ENCODE measurements at places on chromosomes 12 and 14.

DNA sequence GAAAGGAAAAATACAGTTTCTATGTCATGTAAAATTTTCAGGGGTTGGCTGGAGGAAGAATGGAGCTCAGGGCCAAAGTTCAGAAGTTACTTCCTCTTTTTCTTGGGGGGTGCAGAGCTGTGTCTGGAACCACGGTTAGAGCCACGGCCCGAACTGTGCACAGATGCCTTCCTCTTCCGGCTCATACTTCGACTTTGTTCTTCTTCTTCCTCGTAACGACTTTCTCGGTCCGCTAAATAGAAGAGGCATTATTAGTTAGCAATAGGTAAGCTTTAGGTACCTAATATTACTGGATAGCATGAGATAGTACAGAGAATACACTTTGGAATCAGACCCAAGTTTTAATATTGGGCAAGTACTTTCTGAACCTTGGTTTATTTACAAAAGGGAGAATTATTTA lies 31.2 kb downstream of the SUPT16H start:
- no peak for DNase-seq

DNA sequence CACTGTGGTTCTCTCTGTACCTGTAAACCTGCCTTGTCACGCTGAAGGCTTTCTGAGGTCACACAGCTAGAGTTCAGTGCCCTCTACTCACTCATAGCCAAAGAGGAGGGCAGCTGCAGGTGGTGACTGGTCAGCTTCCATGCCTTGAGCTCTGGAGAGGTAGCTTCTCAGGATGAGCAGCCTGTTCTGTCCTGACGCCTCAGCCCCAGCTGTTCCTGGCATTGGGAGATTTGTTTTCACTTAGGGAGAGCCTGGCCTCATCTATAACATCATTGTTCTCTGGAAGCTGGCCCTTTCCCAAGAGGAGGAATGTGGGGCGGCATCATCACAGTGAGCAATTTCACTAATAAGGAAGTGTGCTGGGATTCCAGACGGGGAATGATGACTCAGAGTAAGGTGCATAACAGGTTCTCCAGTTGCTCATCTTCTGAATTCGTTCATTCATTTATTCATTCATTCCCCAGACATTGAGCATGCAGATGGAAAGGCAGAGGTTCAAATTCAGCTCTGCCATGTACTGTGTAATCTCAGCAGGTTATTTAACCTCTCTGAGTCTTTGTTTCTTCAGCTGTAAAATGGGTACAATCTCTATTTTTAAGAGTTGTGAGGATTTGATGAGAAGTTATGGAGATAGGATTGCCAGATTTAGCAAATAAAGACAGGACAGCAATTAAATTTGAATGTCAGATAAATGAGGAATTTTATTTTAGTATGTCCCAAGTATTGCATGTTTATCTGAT lies 255.8 kb upstream of the CRY1 start:
- no peak for DNase-seq

DNA sequence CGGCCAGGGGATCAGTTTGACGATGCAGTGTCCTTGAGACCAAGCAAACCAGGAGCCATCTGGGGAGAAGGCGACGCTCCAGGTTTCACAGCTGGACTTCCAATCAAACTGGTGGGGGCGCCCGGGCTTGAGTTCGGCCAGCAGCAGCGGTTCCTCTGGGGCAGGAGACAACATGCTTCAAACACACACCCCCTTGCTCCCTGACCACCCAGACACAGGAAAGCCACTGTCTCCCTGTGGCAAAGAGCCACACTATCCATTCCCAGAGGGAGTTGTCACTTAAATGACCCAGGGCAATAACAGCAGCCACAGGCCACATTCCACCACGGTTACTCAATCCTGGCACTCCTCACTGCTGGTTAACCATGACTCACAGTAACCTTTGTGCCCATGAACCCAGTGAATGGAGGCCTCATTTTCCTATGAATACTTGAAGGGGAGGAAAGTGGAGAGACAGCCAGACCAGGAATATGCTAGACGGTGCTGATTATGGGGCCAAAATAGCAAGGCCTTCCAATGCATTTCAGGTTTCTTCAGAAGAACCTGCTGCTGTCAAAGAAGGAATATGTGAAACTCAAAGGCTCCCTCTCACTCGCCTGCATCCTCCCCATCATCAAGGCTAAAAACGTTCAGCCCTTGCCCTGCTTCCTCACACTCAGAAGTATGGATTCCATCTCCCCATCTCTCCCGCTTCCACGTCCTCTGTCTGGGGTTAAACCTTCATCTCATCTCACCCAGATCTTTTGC lies 8.5 kb downstream of the WSB2 start:
- peak; percentile 71 for DNase-seq

DNA sequence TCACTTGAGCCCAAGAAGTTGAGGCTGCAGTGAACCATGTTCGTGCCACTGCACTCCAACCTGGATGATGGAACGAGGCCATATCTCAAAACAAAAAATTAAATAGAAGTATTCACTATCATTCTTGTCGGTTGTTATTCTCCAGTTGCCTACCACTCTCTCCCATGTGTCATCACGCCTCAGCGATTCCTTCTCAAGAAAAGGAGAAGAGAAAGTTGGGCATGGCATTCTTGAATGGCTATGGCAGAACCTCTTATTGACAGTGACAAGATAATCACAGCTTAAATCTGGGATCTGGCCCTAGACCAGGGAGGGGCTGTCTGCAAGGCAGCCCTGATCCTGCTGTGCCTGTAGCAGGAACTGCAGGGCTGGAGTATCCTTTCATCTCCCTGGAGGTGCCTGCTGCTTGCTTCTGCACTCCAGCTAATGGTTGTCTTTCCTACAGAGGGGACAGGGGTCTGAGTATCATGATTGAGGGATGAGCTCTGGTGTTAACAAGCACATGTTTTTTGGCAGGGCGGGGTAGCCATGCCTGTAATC lies 12.8 kb upstream of the MLEC start:
- no peak for DNase-seq

DNA sequence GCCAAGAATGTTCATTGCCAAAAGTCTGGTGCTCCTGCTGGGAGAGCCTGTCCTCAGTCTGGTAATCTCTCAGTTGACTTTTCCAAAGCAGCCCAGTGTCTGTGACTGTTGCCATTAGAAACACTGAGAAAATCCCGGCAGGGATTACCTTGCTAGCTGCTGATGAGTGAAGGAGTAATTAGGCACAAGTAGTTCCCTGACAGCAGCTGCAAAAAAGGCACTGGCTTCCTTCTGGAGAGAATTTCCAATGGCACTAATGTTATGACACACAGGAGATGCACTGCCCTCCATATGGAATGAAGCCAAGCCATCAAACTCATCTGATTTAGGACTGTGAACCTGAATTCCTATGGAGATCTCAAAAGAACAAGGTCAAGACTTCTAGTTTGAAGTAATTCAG lies 1321.2 kb upstream of the SEL1L start:
- DNase-seq: no peak

DNA sequence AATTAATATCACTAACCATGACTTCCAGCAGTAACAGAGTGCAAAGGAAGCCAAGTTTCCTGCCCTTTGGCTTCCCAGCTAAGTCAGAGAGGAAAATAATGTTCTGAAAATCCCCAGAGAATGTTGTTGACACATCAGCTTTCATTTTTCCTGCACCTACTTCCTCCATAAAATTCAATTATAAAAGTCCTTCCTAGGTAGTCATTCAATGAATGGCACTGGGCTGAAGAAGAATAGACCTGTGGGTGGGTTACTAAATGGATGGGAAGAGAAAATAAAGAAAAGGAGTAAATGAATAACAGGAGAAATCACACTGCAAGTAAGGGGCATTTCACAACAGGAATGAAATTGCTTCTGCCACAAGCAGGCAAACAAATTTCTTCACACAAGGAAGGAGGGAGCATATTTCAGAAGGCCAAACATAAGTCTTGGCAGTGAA lies 73.2 kb upstream of the MDM1 start:
- no peak for DNase-seq

DNA sequence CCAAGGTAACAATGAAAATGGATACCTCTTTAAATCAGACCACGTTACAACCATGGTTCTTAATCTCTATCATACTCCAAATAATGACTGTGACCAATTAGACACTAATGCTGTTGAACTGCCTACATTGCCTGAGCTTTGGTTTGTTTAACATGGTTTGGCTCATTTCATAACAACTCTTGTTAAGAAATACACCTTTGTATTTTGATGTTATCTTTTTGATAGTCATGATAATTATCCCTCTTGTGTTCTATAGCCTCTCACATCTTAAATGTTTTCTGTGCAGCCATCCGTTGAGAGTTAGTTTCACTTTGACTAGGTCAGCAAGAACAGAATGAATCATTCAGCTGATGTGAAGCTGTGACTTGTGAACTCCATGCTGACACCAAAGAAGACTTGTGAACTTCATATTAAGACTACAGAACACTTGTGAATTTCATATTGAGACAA lies 75.5 kb upstream of the RERGL start:
- DNase-seq: no peak

DNA sequence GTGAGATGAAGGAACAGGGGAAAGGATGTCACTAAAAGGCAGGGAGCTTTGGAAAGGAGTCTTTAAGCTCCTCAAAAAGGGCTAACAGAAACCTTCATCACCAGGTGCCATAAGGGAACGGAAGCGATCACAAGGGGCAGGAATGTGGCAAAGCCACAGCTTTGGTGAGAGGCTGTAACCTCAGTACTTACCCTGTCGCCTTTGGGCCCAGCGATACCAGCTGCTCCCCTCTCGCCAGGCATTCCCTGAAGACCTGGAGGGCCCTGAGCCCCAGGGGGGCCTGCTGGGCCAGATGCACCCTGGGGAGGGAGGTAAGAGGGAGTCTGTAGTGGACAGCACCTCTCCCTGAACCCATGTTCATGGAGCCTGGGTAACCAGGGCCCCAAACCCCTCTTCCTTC lies 18.9 kb downstream of the TMEM106C start:
- DNase-seq: no peak

GRCh38 chr12:22329621-22330020 lies 4.9 kb downstream of the ST8SIA1 start:
- no peak for DNase-seq

GRCh38 chr12:59393506-59393905 lies 202.3 kb upstream of the SLC16A7 start:
- no peak for DNase-seq

- DNase-seq: no peak
These were observed 13.7 kb downstream of the CHFR start for GRCh38 chr12:132873724-132874123.

DNA sequence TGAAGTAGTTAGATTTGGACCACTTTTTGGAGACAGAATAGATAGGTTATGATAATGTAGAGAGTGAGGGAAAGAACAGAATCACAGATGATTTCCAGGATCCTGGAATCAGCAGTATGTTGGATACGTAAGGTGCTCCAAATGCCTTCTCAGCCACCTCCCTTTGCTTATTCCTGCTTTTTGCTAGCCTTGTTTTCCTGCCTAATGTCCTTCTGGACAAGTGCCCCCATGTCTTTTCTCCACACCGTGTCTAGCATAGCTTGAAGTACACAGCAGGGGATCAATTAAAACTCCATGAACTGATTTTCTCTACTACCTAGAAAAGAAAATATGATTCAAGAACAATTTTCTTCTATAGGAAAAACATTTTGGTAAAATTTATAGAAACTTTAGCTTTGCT lies 144.0 kb downstream of the SYT1 start:
- DNase-seq: no peak

- DNase-seq: no peak
These were observed 175.9 kb downstream of the MON2 start for GRCh38 chr12:62642486-62642885.

DNA sequence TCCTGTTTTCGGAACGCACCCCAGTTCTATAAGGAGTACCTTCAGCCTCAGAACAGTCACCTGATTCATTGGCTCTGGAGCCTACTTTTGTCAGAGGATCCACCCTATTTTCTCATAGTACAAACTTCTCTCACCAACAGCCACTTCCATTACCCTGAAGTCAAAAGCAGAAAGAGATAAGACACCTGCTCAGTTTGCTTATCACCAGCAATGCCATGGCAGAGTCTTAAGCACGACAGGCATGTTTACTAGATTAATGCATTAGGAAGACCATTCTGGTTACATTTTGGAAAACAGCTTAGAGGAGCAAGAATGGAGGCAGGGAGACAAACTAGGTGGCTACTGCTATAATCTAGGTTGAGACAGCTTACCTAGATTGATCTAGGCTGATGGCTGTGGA lies 67.7 kb downstream of the GXYLT1 start:
- no peak for DNase-seq

- DNase-seq: no peak
These were observed 47.2 kb upstream of the GARIN6 start for GRCh38 chr12:99600388-99600787.

DNA sequence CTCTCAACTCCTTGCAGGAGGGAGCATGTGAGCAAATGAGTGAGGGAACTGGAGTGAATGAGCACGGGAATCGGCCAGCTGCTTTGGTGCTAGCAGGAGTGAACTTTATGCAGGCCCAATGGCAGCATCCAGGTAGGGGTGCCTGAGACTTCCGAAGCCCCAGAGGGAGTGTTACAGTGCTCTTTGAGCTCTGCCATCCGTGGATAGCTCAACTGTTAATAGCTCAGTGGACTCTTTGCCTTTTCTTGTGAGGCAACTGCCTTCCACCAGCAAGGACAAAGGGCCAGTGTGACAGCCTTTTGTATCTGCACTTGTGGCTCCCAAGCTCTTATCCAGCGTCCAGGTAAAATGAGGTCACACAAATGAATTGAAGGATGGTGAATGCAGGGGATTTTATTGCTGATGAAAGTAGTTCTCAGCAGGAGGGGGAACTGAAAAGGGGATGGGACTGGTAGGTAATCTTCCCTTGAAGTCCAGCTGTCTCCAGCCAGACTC lies 12.9 kb downstream of the CREBL2 start:
- DNase-seq: no peak

- no peak for DNase-seq
These were observed 231.5 kb downstream of the NUBPL start for GRCh38 chr14:31792726-31793125.

DNA sequence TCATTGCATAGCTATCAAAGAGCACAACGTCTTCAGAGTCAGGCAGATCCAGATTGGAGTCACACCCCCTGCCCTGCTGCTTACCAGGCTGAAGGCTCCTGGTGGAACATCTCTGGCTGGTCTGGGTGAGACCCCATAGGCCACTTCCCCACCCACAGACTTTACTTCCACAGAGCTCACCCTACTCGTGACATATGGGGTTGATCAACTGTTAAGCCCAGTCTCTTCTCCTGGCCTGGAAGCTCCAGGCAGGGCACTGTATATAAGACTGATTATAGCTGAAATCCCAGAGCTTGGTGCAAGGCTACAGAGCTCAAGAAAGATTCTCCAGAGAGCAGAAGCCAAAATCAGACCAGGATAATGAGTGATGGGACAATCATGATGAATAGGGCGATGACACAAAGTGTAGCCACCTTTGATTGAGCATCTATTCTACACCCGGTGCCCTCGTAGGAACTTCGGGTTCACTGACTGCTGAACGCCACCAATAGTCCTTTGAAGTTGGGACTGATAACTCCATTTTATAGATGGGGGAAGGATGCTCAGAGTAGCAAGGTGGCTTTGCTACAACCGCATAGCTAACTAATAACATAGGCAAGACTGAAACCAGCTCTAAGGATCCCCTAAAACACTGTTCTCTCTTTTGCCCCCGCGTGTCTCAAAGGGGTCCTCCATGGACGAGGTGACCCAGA lies 287.8 kb downstream of the BCL11B start:
- no peak for DNase-seq
